ENCODE measurements at places on chromosomes 2 and 18. TPM values are rescaled to one million over a fixed set of nuclear protein-coding genes. Genes with fewer than 3 reads are reported as not detected.

The TMEM163 gene
- total RNA-seq: not detected

- H3K4me3 ChIP-seq: no peak overlapping the region
- H3K36me3 ChIP-seq: no peaks in the 10 kb centered on the region
- no peak for DNase-seq
- peaks cover 13% of the 10 kb centered on the region for H3K4me1 ChIP-seq
Observed at GRCh38 chr2:136324966-136325365, 207.0 kb upstream of the CXCR4 start.

DNA sequence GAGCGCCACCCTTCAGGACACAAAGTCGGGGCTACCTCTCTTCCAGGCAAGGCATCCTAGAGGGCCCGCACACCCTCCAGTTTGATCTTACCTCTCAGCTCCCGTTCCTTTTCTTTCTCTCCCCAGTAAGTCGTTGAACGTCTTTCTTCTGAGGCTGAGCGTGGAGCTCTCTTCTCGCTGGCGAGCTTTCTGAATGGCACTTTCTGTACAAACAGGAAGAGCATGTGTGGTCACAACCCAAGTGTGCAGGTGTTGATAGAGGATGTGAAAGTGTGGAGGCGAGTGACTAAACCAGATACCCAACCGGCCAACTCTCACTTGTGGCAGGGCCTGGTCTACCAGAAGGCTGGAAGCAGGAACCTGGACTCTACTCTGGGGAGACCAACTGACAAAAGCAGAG, at the start of gene AFF3:
AFF3 (minus strand) TSS at position 198 of the 400 bp plus-strand sequence. CDS start 38,136 bp downstream, outside the sequence.
- H3K4me3 ChIP-seq: no peak within 1 kb of the TSS
- H3K4me1 ChIP-seq: no peaks in the 10 kb centered on the region
- no peak for DNase-seq
- no peaks in the 10 kb centered on the region for H3K36me3 ChIP-seq

GRCh38 chr18:12838178-12838634, 45.8 kb downstream of the PTPN2 start:
- H3K4me3 ChIP-seq: peak overlapping the region; percentile 85
- H3K4me1 ChIP-seq: peaks cover 54% of the 10 kb centered on the region
- DNase-seq: peak; percentile 87

GRCh38 chr2:221467610-221468009, 104.5 kb downstream of the EPHA4 start:
- no peak overlapping the region for H3K27ac ChIP-seq
- peaks cover 10% of the 10 kb centered on the region for H3K4me1 ChIP-seq
- DNase-seq: no peak
- no peaks in the 10 kb centered on the region for H3K27me3 ChIP-seq
- peaks cover 11% of the 10 kb centered on the region for H3K36me3 ChIP-seq

- DNase-seq: no peak
- H3K4me1 ChIP-seq: peaks cover 76% of the 10 kb centered on the region
- no peak overlapping the region for H3K4me3 ChIP-seq
- peak overlapping the region; percentile 51 for H3K27ac ChIP-seq
- no peaks in the 10 kb centered on the region for H3K27me3 ChIP-seq
Observed at GRCh38 chr2:224951723-224952481, 90.4 kb downstream of the DOCK10 start.

DNA sequence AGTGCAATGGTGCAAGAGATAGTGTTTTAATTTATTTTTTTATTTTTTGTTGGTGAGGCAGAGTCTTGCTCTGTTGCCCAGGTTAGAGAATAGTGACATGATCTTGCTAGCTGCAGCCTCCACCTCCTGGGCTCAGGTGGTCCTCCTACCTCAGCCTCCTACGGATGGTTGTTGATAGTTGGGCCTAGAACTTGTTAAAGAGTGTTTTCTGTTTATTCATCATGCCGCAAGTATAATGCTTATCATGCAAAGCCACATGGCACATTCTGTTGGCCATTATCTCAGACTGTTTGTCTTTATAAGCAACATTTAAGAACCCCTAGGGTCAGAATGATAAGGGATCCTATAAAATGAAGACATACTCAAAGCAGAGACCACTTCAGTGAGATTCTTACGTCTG, 1.7 kb downstream of the UGGT1 start:
- H3K4me1 ChIP-seq: peaks cover 29% of the 10 kb centered on the region
- H3K27ac ChIP-seq: peak overlapping the region; percentile 24
- H3K36me3 ChIP-seq: no peaks in the 10 kb centered on the region
- DNase-seq: no peak
- H3K4me3 ChIP-seq: peak overlapping the region; percentile 98
- H3K27me3 ChIP-seq: no peaks in the 10 kb centered on the region

DNA sequence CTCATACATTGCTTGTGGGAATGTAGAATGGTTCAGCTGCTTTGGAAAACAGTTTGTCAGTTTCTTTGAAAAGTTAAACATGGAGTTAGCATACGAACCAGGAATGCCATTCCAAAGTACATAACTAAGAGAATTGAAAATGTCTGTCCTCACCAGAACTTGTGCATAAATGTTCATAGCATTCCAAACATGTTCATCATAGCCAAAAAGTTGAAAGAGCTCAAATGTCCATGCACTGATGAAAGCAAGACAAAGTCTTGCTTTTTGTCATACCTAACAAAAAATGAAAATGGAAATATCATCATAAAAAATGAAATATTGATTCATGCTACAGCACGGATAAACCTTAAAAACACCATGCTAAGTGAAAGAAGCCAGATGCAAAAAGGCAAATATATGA, 408.8 kb upstream of the UBE2E3 start:
- H3K27ac ChIP-seq: peak overlapping the region; percentile 78
- peaks cover 51% of the 10 kb centered on the region for H3K4me1 ChIP-seq
- H3K27me3 ChIP-seq: no peaks in the 10 kb centered on the region
- peak overlapping the region; percentile 56 for H3K4me3 ChIP-seq

- no peak overlapping the region for H3K27ac ChIP-seq
- no peak for DNase-seq
- peaks cover 3% of the 10 kb centered on the region for H3K36me3 ChIP-seq
- H3K27me3 ChIP-seq: no peaks in the 10 kb centered on the region
- no peak overlapping the region for H3K4me3 ChIP-seq
Observed at GRCh38 chr2:202025816-202026215, 7.8 kb upstream of the FZD7 start.

GRCh38 chr2:166179201-166179600, 51.4 kb upstream of the SCN1A start:
- no peak overlapping the region for H3K4me3 ChIP-seq
- peaks cover 11% of the 10 kb centered on the region for H3K4me1 ChIP-seq
- no peaks in the 10 kb centered on the region for H3K27me3 ChIP-seq
- no peak for DNase-seq
- H3K27ac ChIP-seq: no peak overlapping the region
- no peaks in the 10 kb centered on the region for H3K36me3 ChIP-seq

- peaks cover 22% of the 10 kb centered on the region for H3K36me3 ChIP-seq
- peaks cover 36% of the 10 kb centered on the region for H3K4me1 ChIP-seq
- no peak overlapping the region for H3K4me3 ChIP-seq
Observed at GRCh38 chr2:72781480-72781879, 44.4 kb downstream of the EXOC6B start.
